ENCODE measurements at places on chromosomes 6 and 20. TPM values are rescaled to one million over a fixed set of nuclear protein-coding genes. Genes with fewer than 3 reads are reported as not detected.

DDX43 gene
- total RNA-seq = not detected

SLC24A3 gene
- not detected for total RNA-seq

ERVFRD-1 gene
- not detected for total RNA-seq

KCNK15 gene
- total RNA-seq = 1.4 TPM

HM13 gene
- 276 TPM for total RNA-seq

SEL1L2 gene
- total RNA-seq = not detected

Data from MCF 10A (cell line).